Ovary (tissue), 10 donors: ENCODE measurements at places on chromosomes 13 and 19. TPM values are rescaled to one million over a fixed set of nuclear protein-coding genes. Genes with fewer than 3 reads are reported as not detected.
A peak's percentile ranks its signal among the peaks of the same experiment; 100 is the strongest.

The IFNL2 gene
- not detected for total RNA-seq

The MYO1F gene
- total RNA-seq = 11.1 TPM

The ODAD3 gene
- total RNA-seq = 0.56 TPM

The NANOS3 gene
- not detected for total RNA-seq

The GSX1 gene
- total RNA-seq = not detected

The PTGER1 gene
- total RNA-seq = not detected

DNA sequence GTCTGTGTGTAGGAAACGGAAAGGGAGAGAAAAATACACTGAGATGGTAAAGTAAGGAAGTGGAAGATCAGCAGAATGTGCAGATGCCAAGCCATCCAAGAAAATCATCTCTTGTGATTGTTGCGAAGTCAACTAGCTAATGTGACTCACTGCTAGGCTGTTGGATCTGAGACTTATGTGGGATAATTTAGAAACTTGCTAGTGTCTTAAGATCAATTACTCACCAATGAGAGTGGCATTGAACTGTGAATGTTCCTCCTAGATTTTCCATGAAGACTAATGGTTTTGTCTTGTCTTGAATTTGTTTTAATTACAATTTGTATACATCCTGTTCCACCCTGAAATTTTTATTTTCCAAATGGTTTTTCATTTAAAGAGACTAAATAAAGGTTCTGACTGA lies 771.6 kb downstream of the EFNB2 start:
- no peak for DNase-seq

DNA sequence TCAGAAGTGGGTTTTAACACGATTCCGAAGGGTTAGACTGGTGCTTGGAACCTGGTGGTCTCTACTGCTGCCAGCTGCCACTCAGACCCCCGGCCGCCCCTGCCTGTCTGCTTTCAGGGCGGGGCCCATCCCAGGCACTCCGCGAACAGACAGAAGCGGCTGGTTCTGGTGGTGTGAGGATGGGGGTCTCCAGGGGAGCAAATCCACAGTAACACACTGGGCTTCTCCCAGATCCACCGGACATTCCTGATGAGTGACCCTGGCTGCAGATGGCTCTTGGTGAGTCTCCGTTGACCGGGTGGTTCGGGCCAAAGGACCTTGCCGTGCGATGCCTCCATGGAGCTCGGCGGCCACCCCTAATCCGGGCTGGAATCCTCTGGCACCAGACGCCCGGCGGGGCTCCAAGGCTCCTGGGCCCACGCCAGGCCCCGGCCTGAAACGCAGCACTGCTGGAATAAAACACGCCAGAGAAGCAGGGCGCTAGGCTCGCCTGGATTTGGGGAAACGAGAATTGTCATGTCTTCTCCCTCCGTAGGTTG lies 2.1 kb upstream of the PTBP1 start:
- DNase-seq = peak; percentile 75

DNA sequence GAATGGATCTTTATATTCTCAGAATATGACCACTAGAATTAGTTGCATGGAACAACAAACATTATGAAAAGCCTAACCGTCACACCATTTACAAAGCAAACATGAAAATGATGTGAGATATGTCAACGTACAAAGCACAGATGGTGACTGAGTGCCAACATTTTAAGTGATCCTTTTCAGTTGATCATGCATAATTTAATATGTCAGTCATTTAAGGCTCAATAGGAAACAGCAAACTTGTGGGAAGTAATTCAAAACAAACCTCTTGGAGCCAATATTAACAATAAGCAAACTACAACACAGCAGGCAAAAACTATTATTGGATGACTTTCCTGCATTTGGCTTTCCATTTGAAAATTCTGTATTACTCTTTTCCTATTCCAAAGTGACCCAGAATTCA lies 277.6 kb downstream of the SLITRK6 start:
- DNase-seq = no peak

- no peak for DNase-seq
These were observed 174.8 kb upstream of the SERP2 start for GRCh38 chr13:44198826-44199225.

- no peak for DNase-seq
These were observed 7.6 kb downstream of the PRR36 start for GRCh38 chr19:7866399-7867091.

DNA sequence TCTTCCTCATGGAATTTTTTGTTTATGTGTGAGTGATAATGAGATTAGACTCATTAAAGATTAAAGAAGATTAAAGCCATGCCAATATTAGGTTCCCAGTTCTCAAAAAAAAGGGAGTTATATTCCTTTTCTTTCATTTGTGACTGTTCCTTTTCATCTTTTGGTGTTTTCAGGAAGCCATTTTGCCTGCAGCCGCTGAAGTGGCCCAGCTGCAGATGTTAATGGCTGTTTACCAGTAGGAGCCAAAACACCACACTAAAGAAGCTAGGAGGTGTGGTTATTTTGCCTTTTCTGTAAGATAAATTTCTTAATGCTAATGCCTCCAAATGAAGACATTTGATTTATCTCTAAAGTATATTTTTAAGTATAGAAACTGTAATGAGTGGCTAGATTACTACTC lies 36.3 kb downstream of the ITGBL1 start:
- DNase-seq = no peak

DNA sequence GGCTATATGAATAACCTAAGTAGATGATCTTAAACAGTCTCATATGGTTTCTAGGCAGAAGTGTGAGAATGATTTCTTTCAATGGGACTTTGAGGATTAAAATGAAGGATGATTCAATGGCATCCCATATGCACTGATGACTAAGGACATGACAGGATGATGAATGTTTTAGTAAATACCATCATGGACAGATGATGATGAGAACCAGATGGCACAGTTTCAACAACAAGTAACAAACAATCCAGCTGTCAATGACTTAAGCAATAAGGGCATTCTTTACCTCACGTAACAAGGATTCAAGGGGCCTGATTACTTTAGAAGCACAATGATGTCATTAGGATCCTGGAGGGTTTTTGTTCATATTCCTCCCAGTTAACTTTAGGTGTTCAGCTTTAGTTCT lies 2678.4 kb downstream of the PCDH9 start:
- no peak for DNase-seq

DNA sequence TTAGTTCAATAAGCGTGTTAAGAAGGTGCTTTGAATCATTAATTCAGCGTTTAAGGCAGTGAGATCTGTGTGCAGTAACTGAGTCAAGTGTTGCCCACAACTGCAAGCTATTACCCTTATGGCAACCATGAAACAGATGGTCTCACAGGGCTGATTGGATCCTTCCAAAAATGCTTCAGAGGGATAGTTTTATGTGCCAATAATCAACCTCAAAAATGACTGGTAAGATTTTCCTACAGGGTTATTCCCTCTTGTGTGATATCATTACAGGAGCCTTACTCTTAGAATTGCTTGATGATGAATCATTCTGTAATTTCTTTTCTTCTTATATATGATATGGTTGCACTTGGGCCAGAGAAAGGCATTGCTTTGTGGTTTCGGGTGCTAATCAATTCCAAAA lies 1299.2 kb upstream of the ATXN8OS start:
- DNase-seq = no peak

DNA sequence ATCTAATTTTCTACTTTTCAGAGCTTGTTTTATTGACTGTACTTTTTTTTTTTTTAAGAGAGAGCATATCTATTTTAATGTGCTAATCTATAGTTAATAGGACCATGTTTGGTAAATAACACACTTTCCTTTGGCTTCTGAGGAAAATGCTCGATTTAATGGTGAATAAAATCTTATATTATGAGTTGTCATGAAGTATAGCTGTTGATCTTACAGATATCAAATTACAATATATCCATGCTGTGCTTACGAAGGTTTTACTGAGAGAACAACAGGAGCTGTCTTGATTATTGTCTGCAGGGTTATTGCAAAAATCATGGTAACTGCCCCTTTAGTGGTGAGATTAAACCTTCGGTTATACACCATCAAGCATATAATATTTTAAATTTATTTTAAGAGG lies 29.6 kb downstream of the URI1 start:
- DNase-seq = no peak

- no peak for DNase-seq
These were observed 6.6 kb upstream of the SOX1 start for GRCh38 chr13:112060282-112060830.

DNA sequence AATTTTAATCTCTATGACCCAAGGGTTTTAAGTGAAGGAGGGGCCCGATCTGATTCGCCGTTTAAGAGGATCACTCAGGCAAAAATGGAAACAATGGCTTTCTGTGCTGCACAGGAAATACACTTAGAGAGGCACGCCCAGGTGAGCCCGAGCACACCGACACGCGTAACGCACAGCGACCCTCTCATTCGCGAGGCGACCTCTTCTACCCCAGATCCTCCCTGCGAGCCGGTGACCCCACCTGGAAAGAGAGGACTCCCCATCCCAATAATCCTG lies 216 bp downstream of the SH2D3A start:
- DNase-seq = no peak

- no peak for DNase-seq
These were observed 12.8 kb downstream of the LYPD3 start for GRCh38 chr19:43452582-43452981.
